ENCODE measurements at places on chromosomes 11 and 22. TPM values are rescaled to one million over a fixed set of nuclear protein-coding genes. Genes with fewer than 3 reads are reported as not detected.

HMOX1 gene
- polyA plus RNA-seq = 71.2 TPM

GRCh38 chr11:62536301-62536957 lies 10.2 kb downstream of the AHNAK start:
- no peak for DNase-seq

- DNase-seq = no peak
Observed at GRCh38 chr22:20499769-20500168, 4.2 kb upstream of the KLHL22 start.

CASP1 gene
- polyA plus RNA-seq = 15.4 TPM

AGBL2 gene
- polyA plus RNA-seq = 1.7 TPM

DNA sequence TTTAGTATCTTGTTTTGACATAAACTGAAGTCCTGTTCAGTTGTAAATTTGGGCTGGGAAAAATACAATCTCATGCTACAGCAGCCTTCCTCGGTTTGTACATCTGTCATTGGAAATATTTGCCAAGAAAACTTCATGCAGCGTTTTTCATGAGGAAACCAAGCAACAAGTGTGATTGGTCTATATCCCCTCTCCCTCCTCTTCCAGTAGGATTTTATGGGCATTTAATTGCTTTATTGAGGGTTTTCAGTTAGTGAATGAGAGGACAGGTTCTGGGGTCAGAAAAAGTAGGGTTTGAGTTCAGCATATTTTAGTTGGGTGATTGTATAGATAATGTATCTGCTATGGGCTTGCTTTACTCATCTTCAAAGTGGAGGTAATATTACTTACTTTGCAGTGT lies 90.1 kb upstream of the RAG2 start:
- DNase-seq = no peak

- no peak for DNase-seq
Observed at GRCh38 chr22:31537019-31537535, 40.7 kb downstream of the SFI1 start.

DNA sequence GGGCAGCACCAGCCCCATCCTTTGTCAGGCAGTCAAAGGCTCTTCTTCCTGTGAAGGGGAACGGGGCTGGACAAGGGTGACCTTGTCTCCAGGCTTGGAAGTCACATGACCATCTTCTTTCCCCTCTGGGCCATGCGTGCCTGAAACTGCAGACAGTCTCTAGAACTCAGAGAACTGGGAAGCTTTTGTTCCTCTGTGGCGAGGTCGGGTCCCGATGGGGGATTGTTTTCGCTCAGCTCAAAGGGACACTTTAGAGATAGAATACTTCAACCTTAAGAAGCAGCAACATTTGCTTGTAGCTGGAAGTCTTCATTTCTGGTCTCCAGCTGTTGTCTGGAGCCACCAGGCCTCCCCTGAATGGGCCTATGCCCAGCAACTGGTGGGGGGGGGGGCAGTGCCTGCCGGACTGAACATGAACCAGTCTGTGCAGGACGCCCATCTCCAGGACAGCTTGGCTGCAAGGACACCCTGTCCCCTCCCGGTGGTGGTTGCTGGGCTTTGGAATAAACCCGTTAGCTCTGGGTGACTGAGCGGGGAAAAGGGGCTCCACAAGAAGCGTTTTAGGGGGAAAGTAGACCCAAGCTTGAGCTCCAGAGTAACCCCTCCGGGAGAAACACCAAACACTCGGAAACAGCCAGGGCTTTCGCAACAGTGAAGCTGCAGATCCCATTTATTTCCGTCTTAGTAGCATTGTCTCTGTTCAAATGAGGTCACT lies 55.7 kb upstream of the EMID1 start:
- no peak for DNase-seq

IFITM10 gene
- polyA plus RNA-seq = 0.06 TPM

TSGA10IP gene
- polyA plus RNA-seq = not detected

CNTN5 gene
- not detected for polyA plus RNA-seq
